ENCODE measurements at places on chromosomes 3 and 15.

DNA sequence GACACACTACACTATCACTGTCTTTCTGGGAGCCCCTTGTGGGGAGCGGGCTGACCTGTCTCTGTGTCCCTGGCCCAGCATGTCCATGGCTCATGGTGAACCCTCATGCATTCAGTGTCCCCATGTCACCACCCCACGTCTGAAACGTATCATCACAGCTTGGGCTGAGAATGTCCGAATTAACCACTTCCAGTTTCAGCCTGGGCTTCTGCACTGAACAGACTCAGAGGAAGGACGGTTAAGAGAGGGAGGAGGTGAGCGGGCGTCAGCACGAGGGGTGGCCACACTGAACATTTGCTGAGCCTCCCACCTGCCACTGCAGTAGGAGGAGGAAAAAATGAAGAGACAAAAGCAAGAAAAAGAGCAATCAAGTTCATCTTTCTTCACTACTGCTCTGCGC lies 30.5 kb downstream of the ATP2B2 start:
- DNase-seq: no peak

DNA sequence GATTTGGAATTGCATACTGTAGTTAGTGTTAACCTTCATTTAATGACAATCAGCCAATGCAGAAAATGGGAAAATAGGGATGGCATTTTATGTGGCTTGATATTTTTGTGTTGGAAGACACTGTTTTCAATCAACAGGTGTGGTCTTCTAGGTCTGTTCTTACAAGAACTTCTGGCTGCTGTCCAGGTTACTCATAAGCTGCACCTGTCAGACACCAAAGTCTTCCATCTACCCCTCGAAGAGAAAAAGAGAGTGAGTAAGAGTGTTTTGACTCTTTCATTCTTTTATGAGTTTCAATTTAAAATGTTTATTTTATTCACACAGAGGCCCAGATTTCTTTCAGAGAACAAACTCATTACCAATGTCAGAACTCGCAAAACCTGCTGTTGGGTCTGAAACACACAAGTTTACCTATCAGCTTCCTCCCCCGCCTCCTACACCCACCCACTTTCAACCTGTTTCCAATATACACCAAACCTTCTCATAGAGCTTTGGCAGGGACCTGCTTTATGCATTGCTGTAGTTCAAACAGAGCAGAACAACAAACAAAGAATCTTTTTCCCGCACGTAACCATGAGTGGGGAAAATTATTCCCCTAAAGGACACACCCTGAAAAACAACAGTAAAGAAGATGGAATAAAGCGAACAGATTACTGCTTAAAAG lies 767.7 kb upstream of the ALCAM start:
- DNase-seq: no peak

DNA sequence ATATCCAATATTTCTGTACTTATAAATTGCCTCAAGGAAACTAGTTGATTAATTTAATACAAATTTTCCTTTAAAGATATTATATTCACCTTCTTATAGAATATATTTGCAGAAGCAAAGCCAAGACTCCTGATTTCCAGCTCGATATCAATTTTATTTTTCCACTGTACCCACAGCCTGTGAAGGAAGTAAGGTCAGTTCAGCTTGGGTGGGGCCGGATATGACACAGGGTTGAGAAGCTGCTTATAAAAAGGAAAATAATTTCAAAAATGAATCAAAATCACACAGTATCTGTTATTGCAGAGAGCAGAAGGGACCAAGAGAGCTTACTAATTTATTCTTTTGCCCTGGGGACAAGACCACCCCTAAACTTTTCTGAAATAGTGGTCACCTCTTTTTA lies 491.4 kb downstream of the TUSC7 start:
- DNase-seq: no peak

DNA sequence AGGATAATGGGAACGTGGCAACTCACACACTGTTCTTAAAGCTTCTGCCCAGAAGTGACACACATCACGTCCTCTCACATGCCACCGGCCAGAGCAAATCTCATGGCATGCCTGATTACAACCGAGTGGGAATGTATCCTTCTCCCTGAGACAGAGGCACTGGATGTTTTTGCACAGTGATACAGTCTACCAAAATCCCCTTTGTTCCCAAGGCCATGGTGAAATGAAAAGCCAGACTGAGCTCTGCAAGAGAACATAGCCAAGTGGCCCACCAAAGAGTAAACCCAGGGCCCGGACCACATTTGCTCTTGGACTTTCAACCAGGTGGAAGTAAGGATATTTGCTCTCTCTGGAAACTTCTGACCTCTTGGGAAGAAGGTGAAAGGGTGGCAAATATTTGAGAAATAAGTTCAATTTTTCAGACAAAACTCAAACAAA lies 186.2 kb upstream of the STT3B start:
- DNase-seq: no peak

DNA sequence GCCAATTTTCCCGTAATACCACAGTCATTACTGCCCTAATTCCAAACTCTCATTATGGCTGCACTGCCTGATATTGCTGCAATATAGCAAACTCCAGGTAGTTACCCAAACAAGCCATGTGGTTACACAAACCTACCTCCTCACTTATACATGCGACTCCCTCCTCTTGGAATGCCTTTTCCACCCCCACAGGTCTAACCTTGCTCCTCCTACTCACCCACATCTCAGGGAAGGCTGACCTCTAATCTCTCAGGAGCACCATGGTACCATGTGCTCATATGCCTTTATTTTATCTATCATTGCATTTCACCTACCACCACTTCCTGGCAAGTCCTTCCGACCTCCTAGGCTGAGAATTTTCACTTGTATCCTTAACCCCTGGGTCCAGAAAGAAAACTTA lies 2.9 kb downstream of the RBPMS2 start:
- DNase-seq: no peak

GRCh38 chr3:151156618-151157216 lies 46.3 kb downstream of the GPR171 start:
- DNase-seq: peak; percentile 34

DNA sequence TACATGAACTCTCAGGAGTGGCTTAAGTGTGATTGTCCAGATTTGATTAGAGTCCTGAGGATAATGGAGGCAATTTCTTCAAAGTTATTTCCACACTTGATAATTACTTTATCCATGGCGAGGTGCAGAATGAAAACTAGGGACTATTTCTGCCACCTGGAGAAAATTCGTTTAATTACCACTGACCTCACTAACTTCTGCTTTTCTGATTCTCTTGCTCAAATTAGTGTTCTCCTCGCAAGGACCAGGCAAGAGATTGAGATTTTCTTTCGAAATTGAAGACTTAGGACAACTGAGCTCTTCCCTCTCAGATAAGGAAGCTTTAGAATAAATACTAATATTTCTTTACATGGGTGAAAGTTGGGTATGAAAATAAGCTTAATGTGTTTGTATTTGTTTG lies 135.2 kb downstream of the RYR3 start:
- DNase-seq: no peak

GRCh38 chr15:44186705-44187104 lies 8.4 kb downstream of the FRMD5 start:
- DNase-seq: no peak

DNA sequence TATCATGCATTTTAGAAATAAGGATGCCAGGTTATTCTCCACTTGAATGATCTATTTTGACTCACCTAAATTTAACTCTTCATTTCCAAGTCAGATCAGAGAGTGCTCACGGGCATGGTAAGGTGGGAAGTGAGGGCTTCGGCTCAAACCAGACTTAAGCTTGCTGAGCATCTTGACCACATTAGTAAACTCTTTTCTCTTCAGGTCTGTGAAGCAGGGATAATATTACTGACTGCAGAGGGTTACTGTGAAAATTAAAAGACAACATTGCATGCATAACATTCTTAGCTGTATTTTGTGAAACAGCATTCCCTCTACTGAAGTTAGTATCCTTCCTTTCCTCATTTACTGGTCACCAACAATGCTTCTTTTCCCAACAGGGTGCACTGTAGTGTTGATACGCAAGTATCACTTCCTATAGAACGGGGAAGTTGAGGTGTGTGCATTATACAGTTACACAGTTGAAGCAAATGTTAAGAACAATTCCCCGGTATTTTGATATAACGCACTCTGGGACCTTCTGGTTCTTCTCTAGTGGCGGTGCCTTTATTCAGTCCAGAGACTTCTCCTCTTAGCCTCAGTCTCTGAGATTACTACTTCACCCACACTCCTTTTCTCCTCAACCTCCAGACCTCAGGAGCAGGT lies 74.1 kb upstream of the MNS1 start:
- DNase-seq: no peak

- peak; percentile 98 for DNase-seq
Observed at GRCh38 chr3:31067004-31067403, 172.5 kb upstream of the GADL1 start.

GRCh38 chr3:152860736-152861135 lies 25.8 kb downstream of the P2RY1 start:
- no peak for DNase-seq

- DNase-seq: no peak
Observed at GRCh38 chr3:172137287-172138192, 98.2 kb downstream of the FNDC3B start.

- DNase-seq: no peak
Observed at GRCh38 chr15:91258415-91258759, 158.3 kb downstream of the SV2B start.

DNA sequence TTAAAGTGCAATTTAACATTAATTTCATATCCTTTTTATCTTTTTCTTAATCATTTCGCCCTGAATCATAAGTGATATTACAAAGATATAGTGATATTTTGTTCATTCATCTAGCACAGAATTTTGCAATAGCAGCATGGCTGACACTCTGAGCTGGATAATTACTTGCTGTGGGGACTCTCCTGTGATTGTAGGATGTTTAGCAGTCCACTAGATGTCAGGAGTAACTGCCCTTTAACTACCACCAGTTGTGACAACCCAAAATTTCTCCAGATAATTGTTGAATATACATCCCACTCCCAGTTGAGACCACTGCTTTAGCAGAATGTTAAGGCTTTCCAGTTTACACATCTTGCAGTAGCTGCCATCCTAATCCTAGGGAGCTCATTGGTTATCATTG lies 196.8 kb upstream of the MBNL1 start:
- DNase-seq: peak; percentile 49

DNA sequence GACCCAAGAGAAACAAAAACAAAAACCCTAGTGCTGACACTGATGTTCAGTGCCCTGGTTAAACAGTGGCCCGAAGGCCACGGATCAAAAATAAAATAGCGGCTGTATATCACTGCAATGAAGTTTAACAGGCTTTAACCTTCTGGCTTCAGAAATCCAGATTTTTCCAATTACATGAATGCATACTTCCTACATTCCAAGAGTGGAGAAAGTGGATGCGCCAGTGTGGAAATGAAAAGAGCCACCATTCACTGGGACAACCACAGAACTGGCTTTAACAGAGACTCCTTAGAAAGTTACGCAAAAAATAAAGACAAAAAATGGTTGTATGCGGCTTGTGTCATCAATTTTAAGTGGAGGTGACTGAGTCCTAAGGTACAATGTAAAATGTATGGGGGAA lies 522.2 kb downstream of the FHIT start:
- DNase-seq: no peak

GRCh38 chr3:46674031-46674845 lies 19.2 kb downstream of the ALS2CL start:
- no peak for DNase-seq

- DNase-seq: no peak
Observed at GRCh38 chr3:179376474-179376873, 29.0 kb downstream of the MFN1 start.

GRCh38 chr3:151423091-151423490 lies 37.8 kb downstream of the IGSF10 start:
- no peak for DNase-seq

DNA sequence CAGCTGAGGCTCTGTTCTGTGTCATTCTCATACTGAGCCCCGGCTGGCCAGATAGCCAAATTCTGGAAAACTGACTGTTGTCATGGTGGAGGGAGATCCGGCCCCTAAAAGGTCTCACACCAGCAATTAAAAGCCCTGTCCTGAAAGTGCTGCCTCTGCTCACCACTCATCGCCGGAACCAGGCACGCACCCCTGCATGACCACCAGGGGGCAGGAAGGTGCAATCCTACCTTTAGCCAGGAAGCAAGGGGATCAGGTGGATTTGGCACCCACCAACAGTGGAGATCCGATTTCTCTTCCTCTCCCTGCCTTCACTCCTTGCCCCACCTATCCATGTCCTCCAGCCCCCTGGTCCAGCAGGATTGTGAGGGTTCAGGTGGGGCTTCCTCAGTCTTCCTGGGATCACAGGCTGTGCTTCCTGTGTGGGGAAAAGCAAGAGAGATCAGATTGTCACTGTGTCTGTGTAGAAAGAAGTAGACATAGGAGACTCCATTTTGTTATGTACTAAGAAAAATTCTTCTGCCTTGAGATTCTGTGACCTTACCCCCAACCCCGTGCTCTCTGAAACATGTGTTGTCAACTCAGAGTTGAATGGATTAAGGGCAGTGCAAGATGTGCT lies 16.1 kb upstream of the CACNA2D2 start:
- DNase-seq: no peak

DNA sequence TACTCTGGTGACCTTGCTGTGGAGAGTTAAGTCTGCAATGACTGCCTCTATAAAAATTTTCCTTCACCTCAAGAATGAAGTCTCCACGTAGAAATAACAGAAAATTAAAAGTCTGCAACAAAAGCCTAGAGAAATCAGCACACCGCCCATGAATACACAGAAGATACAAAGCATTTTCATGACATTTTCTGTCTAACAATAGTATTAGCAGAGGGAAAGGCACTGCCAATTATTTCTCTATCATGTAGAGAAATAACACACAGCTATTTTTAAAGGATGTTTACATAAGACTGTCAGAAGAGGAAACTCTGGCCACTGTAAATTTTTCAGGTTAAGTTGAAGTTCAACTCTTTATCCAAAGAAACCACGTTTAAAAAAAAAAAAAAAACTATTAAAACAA lies 80.8 kb downstream of the GSK3B start:
- DNase-seq: no peak

GRCh38 chr15:59371458-59372351 lies 966 bp downstream of the MYO1E start:
- peak; percentile 36 for DNase-seq

GRCh38 chr3:124552224-124552623 lies 178.0 kb upstream of the UMPS start:
- DNase-seq: no peak

DNA sequence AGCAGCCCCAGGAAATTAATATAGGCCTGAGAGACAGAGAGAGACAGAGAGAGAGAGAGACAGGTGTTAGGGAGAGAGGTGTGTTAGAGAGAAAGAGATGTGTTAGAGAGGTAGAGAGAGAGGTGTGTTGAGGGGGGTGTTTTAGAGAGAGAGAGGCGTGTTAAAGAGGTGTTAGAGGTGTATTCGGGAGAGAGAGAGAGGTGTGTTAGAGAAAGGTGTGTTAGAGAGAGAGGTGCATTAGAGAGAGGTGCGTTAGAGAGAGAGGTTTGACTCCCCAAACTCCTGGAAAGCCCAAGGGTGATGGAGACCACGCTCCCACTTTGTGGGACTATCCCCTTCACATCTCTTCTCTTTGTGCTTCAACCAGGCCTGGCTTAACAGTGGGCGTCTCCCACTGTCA lies 95.5 kb downstream of the CACNA2D3 start:
- no peak for DNase-seq

DNA sequence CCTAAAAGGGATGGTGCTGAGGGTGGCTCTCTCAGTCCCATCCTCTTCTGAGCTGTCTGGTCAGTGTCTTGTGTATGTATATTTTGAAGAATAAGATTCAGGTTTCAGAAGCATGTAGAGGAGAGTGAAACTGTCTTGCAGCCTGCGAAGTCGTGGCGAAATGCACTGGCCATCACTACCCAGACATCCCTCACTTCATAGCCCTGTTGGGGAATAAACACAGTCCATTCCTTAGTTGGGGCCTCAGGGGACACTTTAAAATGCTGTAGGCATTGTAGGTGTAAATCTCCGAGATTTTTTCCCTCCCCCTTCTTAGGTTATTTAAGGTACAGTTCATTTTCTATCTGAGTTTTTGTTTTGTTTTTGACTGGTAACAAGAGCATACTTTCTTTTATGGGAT lies 93.8 kb downstream of the DNASE1L3 start:
- DNase-seq: peak; percentile 30
